Coronary artery (tissue), 2 donors: ENCODE measurements at places on chromosomes 2 and 18.

DNA sequence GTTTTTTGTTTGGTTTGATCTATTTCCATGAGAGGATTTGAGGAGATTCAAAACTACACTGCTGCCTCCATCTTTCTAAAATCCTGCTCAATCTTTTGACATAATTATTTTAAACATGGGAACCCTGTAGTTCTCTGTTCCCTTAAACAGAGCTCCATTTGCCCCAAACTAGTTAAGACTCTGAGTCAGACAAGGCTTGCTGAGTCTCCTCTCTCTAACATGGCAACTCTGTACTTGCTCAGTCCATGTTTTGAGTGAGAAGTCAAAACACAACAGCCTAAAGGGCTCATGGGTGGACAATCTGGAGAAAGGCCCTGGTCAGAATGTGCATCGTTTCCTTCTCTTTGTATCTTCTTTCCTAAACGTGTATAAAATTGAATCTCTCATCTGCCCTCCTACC is 7.1 kb upstream of the STAMBP start:
- no peak for DNase-seq

- DNase-seq: peak; percentile 40
Observed at GRCh38 chr2:236179236-236180075, 11.3 kb upstream of the GBX2 start.

DNA sequence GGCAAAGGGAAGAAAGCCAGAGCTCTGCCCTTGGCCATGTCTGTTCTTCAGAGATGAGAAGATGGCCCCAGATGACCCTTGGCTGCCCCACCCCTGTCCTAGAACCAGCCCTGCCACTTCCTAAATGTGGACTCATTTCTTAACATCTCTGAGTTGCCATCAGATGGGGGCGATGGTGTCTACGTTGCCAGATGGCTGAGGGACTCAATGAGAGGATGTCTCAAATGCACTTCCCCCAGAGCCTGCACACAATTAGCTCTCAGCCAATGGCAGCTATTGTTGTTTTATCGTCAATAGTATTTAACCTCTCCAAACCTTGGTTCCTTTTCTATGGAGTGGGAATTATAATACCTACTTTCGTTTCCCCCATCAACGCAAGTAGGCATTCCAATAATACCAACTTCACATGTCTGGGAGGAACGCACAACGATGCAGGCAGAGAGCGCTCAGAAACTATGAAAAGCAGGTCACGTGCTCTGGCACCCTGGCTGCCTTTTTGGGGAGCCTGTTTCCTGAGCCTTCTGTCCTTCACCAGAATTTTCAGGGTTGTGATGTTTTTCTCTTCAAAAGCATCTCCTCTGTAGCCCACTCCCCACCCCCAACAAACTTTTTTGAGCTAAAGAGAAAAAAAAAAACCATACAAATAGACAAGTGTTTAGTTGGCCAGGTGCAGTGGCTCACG is 100.3 kb downstream of the MCFD2 start:
- DNase-seq: no peak

GRCh38 chr18:74023220-74023619 is 124.4 kb downstream of the FBXO15 start:
- no peak for DNase-seq

DNA sequence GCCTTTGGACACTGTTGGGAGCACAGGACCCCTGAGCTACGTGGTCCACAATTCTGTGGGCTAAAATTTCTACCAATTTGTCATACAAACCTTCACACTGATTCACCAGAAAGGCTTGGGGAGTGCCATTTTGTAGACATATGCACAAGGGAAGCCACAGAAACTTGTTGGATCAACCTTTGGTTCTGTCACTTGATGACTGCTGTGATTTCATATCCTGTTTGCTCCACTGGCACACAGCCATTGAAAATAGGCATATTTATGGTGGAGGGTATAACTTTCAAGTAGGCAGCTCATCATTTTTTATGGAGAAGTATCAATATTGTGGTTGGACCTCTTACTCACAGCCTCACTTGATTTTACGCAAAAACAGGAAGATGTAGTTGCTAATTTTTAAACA is 10.5 kb downstream of the NAPG start:
- DNase-seq: no peak

DNA sequence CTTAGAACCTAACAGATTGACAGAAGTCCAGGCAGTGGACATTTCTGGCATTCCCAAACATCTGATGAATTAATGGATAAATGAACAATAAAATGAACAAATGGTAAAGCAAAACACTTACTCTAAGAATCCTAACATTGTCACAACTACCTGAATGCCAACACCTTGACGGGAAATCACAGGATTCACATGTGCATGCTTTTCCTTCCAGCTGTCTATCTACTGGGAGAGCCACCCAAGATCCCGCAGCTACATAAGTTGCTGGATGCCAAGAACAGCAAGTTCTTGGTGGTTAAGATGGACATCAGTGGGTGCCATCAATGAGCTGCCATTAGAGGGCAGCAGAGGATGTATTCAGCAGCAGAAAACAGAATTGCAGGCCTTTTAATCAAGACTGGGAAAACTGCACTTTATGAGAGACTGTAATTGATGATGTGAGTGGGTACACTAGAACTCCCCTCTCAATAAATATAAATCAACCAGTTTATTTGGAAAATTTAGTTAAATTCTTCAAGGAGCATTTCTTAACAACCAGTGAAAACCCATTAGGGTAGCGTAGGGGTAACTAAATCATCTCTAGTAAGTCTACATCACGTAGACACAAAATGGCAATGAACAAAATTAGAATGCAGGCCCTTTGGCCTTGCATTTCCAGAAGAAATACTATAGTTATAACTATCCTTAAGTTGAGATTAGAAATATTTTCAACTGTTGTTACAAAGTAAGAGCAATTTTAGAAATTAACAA is 45.6 kb downstream of the SESTD1 start:
- DNase-seq: no peak

DNA sequence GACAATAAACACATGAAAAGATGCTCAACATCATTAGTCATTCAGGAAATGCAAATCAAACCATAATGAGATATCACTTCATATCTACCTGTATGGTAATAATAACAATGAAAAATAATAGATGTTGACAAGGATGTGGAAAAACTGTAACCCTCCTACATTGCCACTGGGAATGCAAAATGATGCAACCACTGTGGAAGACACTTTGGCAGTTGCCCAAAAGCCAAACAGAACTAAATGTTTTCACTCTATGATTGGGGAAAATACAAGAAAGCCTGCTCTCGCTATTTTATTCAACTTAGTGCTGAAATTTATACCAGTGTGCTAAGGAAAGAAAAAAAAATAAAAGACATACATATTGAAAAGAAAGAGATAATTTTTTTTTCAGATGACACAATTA is 934.5 kb downstream of the CNTNAP5 start:
- DNase-seq: no peak

DNA sequence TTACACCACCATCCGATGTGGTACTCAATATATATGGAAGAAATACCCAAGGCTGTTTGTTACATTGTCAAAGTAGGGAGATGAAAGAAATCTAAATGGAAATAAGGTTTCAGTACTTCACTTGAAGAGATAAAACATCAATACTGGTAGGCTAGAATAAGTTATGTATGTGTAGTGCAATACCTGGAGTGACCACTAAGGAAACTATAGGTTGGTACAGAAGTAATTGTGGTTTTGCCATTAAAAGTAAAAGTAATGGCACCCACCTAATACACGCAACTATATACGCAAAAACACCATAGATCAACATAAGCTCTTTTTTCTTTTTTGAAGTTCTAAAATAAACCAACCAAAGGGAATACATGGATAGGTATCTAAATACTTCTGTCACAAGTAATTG is 143.2 kb upstream of the KYNU start:
- no peak for DNase-seq

- no peak for DNase-seq
Observed at GRCh38 chr2:101803945-101804696, 106.6 kb downstream of the MAP4K4 start.

- no peak for DNase-seq
Observed at GRCh38 chr2:188629753-188630527, 338.3 kb downstream of the GULP1 start.

GRCh38 chr2:120586507-120587278 is 149.0 kb upstream of the GLI2 start:
- DNase-seq: no peak

DNA sequence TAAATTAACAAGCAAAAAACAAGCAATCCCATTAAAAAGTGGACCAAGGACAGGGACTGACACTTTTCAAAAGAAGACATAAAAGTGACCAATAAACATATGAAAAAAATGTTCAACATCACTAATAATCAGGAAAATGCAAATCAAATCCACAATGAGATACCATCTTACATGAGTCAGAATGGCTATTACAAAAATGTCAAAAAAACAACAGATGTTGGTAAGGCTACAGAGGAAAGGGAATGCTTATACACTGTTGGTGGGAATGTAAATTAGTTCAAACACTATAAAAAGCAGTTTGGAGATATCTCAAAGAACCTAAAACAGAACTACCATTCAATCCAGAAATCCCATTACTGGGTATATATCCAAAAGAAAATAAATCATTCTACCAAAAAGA is 78.2 kb downstream of the SUCLG1 start:
- no peak for DNase-seq

DNA sequence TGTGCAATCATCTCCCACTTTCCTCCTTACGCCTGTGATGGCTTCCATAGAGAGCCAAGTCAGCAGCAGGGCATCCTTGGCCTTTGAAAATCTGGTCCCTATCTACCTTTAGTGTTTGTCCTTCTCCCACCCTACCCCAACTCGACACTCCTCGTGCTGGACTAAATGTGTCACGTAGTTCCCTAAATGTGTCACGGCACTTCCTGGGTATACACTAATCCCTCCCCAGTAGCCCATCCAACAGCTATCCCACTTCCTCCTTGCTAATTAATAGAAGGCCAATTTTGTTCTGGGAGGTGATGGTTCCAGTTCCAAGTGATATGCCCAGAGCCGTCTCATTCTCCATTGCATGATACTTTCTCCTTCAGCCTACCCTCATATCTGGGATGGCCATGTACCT is 36.5 kb upstream of the ZFP36L2 start:
- no peak for DNase-seq

DNA sequence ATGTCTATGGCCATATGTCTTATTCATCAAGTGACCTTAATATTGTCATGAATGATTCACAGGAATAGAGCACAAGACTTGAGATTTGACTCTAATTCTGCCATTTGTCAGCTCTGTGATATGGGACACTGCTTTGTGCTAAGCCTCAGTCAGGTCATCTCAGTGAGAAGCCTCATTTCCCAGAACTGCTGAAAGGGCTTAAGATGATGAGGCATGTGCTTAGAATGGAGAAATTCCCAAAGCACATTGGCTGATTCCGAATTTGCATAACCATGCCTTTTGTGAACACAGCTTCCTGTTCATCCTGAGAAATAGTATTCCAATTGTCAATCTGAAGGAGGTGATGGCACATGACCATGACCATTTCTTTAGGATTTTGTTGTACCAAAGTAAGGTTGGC is 218.1 kb downstream of the ALK start:
- no peak for DNase-seq

- DNase-seq: no peak
Observed at GRCh38 chr2:175926272-175926671, 75.8 kb downstream of the LNPK start.

- no peak for DNase-seq
Observed at GRCh38 chr2:9820020-9820973, 23.0 kb upstream of the TAF1B start.

DNA sequence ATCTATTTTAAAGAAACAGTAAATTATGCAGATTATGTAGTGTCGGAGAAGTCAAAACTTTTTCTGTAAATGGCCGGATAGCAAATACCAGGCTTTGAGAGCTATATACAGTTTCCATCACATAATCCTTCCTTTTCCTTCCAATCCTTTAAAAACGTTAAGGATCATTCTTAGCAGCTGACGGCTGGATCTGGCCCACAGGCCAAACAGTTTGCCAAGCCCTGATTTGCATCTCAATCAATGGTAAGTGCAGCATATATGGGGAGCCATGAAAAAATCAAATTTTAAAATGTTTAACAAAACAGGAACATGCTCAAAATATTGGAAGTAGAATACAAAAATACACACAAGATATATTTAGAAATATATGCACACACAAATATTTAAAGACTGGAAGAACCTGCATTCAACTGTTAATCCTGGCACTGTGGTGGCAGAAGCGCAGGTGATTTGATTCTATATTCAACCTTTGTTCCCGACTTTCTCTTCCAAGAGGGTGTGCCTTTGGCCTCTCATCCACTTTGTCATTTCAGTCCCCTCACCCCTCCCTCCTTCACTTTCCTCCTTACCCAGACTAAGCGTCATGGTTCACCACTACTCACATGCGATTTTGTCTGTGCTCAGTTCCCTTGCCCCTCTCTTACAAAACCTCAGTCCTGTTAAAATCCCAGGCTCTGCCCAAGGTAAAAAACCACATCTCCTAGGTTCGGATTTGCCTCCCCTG is 27.3 kb downstream of the NDUFA10 start:
- no peak for DNase-seq

DNA sequence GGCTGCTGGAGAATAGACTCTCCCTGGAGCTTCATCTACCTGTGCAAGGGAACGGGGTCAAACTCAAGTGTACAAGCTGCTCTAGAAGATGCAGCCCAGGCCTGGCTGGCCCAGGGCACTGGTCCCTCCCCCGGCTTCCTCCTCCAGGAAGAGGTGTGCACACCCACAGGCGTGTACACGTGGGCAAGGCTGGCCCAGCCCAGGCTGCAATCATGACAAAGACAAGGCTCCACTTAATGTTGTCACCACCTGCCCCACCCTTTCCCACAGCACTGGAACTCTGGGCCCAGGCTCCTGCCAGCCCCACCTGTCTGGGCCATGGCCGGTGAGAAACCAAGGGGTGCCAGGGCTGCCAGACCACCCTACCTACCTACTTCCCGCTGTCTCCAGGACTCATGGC is 29.6 kb upstream of the ALPP start:
- DNase-seq: no peak

GRCh38 chr2:199456383-199457146 is 1.2 kb downstream of the SATB2 start:
- DNase-seq: no peak

GRCh38 chr2:241234962-241235740 is 46.7 kb downstream of the ANO7 start:
- no peak for DNase-seq

- no peak for DNase-seq
Observed at GRCh38 chr2:234355021-234355720, 141.7 kb downstream of the ARL4C start.

DNA sequence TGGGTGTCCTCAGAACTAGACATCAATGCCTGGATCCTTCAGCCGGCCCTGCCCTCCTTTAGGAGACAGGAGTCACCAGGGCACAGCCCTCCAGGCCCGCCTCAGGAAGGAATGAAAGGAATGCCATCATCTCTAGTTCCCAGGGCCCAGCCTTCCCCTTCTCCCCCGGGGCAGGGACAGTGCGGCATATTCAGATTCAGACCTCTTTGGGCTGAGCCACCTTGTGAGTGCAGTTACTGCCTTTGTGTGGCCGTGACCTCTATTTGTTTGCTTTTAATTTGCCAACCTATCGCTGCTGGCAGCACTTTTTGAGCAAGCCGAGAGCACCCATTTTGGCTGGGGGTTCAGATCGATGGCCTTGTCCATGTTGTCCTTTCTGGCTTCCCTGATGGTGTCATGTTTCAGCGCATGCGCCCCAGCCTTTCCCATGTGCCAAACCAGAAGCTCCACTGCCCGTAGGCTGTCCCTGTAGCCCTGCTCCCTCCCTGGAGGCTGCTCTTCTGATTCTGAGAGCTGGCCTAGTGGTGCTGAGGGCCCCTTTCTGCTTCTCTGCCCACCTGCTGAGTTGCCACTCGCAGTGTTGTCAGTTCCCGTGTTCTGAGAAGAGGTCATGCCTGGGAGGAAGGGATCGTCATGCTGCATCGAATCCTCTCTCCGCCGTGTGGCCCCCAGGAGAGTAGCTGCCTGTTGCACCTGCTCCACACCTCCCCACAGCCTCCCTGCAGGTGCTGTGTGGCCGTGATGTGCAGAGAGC is 10.9 kb downstream of the ANKRD23 start:
- DNase-seq: peak; percentile 74

- no peak for DNase-seq
Observed at GRCh38 chr2:73938718-73939352, 12.2 kb downstream of the DGUOK start.
